ENCODE measurements at places on chromosomes 7 and 10.

GRCh38 chr7:82360591-82361368 is 82.8 kb downstream of the CACNA2D1 start:
- DNase-seq: no peak

DNA sequence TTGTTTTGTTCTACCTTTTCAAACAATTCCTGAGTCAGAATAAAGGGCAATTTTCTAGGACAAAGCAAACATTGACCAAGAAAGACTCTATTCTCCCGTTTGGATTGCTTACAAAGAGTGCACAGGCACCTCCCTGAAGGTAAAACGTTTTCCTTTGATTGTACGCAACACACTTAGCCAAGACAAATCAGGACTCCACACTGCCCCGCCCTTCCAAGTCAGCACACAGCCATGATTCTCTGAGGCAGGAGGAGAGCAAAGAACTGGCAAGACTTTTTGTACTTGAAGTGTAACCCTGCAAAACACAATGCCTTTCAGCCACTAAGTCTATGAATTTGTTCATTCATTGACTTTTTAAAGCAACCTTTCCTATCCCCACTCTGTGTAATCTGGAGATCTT is 85.0 kb upstream of the FAM180A start:
- no peak for DNase-seq

DNA sequence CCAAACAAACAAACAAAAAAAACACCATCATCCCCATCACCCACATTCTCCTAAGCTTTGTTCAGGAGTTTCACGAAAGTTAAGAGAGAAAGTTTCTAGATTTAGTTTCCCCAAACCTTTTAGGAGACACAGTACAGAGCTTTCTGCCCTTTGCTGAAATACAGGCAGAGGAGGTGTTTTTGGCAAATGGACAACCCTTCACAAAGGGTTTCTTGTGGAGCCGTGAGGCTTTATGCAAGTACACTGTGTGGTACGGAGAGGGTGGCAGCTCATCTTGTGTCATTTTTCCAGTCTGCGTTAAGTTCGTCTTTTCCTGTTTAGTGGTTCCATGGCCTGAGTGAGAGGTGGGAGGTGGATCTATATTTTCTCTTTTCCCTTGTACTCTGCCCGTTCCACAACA is 215.5 kb upstream of the PRKCQ start:
- no peak for DNase-seq

DNA sequence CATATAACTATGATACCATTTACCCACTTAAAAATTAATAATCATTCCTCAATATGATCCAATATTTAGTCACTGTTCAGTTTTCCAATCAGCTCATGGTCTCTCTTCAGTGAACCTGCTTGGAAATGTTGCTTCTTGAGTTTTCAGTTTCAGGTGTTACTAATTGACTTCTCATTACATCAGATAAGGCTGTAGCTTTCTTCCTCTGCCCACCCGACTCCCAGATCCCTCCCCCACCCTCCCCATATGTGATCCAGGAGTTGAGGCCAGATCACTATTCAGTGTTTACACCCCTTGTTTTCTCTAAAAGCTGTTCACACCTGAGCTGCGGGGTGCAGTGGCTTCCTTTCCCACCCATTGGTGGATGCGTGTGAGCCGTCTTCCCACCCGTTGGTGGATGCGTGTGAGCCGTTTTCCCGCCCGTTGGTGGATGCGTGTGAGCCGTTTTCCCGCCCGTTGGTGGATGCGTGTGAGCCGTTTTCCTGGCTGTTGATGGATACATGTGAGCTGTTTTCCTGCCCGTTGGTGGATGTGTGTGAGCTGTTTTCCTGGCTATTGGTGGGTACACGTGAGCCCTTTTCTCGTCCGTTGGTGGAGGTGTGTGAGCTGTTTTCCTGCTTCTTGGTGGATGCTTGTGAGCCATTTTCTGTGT is 3.2 kb upstream of the MTG1 start:
- no peak for DNase-seq

GRCh38 chr10:96830511-96831199 is 1.4 kb upstream of the LCOR start:
- DNase-seq: peak; percentile 61

- no peak for DNase-seq
Observed at GRCh38 chr7:71682841-71683781, 551.2 kb downstream of the GALNT17 start.

GRCh38 chr10:7485244-7485556 is 74.4 kb upstream of the SFMBT2 start:
- DNase-seq: no peak

DNA sequence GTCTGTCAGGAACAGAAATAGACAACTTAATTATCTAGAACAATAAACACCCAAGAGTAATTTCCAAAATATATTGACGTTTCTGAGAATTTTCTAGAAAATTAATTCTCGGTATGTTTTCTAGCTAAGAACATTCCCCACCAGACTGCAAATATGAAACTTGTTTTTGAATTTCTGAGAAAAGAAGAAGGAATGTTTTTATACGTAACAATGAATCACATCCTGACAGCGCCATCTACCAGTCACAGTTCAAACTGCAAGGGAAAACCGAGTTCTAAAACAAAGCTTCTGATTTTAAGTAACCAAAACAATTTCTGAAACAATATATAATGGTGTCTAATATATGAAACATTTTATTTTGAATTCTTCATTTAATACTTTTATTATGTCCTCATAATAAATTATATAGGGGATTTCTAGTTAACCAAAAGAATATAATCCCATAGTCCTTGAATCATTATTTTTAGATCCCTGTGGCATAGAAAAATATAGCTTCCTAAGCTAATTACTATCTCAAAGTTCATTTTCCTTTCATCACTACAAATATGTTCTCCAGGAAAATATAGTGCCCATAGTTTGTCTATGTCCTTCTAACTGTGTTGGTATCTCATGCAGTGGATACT is 34.5 kb upstream of the MEOX2 start:
- DNase-seq: no peak

DNA sequence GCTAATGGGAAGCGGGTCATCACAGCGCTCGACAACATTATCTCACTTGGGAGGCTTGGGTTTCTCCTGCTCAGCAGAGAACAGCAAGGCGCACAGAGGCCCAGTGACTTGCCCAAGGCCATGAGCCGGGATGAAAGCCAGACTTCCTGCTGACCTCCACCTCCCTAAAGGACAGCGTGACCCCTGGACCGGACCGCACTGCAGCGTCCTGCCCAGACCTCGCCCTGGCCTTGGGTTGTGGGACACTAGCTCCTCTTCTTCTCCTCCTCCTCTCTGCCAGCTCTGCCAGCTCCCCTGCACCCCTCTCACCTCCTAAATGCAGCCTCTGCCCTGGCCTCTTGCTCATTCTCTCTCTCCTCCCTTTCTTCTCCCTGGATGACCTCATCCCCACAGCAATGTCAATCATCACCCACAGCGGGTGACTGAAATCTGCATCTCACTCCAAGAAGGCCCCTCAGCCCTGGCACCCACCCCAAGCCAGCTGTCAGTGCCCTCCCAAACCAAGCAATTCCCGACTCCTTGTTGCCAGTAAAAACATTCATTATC is 19.4 kb downstream of the SPOCK2 start:
- DNase-seq: no peak

- DNase-seq: no peak
Observed at GRCh38 chr10:71344154-71344925, 25.3 kb downstream of the SLC29A3 start.

DNA sequence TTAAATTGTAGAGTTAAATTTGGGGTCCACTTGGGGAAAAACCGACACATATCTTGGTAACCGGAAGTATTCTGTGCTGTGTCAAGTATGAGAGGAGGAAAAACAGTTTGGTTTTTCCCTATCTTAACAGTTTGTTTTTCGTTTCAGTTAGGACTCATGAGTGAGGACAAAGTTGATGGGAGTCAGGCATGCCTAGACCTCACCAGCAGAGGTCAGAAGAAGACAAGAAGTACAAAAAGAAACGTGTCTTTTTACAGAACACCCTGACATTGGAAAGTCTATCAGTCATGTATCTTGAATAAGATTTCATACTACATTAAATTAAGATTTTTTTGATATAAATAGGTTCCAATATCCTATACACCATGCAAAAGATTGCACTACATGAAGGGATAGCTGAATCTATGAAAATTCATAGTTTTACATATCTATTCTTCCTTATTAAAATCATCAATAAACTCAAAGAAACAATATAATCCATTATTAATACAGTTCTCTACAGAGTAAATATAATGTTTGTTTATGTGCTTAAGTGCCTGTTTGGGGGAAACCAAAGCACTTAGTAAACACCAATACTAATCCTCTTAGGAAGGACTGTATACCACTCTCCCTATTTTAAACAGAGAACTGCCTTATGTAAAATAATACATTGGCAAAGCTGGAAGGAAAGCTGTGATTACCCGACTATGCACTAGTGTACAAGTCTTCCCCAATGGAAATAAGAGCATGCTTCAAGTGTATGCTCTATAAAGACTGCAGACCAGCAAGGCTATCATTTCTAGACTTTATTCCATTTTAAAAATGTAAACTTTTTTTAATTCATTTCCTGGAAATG is 95.6 kb downstream of the USP6NL start:
- DNase-seq: no peak

- DNase-seq: no peak
Observed at GRCh38 chr7:56174875-56175760, 58.9 kb upstream of the NUPR2 start.

DNA sequence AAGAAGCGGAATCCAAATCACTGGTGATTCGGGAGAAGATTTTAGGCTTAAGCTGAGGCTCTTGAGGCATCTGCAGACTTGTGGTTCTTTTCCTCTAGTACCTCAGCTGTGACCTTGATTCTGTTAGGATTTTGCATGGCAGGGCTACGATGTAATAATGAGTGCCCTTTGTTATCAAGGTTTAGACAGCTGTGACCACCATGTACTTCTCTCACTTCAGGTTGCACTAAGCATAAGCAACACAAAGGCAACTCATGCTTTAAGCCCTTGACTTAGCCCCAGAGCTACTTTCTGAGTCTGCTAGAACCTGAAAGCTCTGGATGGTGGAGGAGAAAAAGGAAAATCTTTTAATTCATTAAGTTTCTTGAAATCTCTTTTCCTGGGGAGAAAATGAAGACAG is 1052.3 kb upstream of the PHF14 start:
- DNase-seq: no peak

DNA sequence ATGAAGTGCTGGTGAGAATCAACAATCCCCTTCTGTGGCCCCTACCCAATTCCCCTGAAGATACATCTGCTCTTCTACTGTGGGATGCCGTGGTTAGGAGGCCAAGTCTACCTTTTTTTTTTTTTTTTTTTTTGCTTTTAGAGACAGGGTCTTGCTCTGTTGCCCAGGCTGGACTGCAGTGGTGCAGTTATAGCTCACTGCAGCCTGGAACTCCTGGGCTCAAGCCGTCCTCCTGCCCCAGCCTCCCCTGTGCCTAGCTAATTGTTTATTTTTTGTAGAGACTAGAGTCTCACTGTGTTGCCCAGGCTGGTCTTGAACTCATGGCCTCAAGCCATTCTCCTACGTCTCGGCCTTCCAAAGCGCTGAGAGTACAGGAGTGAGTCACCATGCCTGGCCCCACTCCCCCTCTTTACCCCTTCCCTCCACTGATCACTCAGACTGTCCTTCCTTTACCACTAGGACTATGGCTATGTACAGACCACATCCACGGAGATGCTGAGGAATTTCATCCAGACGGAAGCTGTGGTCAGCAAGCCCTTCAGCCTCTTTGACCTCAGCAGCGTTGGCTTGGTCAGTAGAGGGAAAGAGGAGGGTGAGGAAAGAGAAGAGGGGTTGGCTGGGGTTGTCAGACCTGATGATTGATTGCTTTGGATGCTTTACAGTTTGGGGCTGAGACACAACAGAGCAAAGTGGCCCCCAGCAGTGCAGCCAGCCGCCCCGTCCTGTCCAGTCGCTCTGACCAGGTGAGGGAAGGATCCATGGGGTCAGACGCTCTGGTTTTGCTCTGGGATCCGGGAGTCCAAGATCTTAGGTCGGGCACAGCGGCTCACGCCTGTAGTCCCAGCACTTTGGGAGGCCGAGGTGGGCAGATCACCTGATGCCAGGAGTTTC is 1.8 kb downstream of the AP4M1 start:
- DNase-seq: no peak

GRCh38 chr7:134290286-134290685 is 26.4 kb downstream of the SLC35B4 start:
- DNase-seq: no peak

DNA sequence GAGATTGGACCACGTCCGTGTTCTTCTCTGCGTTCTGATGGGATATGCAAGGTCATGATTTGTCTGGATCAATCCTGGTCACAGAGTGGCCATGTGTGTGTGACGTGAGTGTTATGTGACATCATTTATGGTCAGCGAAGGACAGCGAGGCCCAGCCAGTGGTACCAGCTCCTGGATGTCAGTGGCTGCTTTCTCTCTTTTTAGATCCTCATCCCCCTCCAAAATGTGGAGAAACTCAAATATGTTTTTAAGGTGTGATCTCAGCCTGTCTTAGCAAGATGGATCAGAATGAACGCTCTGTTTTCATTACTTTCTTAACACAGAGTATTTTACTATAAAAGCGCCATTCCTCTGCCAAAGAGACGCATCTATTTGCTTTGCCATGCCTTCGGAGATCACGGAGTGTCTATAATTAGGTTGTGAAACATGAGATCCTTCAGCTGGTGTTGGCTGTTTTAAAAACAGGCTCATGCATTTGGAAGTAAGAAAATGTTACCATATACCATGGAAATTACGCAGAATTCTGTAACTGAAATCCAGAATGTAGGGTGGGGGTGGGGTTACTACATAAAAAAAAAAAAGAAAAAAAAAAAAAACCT is 245.5 kb upstream of the TCERG1L start:
- no peak for DNase-seq

DNA sequence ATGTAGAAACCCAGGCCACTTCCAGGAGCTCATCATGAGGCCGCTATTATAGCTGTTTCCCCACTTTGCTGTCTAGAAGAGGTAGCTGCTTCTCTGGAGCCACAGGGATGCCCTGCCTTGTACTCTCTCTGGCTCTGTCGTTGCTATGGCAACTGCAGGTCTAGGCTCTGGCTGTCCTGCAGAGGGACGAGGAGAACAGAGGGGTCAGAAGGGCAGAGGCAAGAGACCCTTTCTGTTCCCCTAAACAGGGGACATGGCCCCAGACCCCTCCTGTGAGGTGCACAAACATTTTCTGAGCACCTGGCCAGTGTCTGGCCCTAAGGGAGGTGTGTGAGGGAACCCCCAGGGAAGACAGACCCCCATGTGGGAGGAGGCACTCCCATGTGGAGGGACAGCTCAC is 31.4 kb downstream of the ITPRIP start:
- no peak for DNase-seq

GRCh38 chr7:130369831-130370550 is 10.3 kb upstream of the CPA1 start:
- no peak for DNase-seq

All from activated CD4-positive, alpha-beta T cell treated with anti-CD3 and anti-CD28 coated beads for 1 hour (primary cell).